ENCODE measurements at places on chromosomes 5 and 9.

- DNase-seq = no peak
Observed at GRCh38 chr5:150106674-150107426, 20.5 kb upstream of the CSF1R start.

DNA sequence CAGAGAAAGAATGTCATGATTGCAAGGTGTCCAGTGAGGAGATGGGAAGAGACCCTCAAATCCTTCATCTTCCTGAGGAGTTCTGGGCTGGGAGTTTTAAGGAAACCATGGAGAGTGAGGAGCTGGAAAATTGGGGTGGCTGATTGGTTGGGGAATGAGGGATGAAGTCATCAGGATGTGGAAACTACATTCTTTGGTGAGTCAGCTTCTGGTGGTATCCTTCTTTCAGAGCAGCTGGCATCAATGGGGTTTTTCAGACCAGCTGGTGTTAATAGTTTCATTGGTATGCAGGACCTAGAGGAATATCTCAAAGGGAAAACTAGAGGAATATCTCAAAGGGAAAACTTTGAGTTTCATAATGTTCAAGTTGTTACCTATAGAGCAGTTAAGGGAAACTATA is 45.2 kb downstream of the RNF180 start:
- no peak for DNase-seq

- DNase-seq = no peak
Observed at GRCh38 chr9:115004545-115004944, 74.2 kb upstream of the TNFSF8 start.

DNA sequence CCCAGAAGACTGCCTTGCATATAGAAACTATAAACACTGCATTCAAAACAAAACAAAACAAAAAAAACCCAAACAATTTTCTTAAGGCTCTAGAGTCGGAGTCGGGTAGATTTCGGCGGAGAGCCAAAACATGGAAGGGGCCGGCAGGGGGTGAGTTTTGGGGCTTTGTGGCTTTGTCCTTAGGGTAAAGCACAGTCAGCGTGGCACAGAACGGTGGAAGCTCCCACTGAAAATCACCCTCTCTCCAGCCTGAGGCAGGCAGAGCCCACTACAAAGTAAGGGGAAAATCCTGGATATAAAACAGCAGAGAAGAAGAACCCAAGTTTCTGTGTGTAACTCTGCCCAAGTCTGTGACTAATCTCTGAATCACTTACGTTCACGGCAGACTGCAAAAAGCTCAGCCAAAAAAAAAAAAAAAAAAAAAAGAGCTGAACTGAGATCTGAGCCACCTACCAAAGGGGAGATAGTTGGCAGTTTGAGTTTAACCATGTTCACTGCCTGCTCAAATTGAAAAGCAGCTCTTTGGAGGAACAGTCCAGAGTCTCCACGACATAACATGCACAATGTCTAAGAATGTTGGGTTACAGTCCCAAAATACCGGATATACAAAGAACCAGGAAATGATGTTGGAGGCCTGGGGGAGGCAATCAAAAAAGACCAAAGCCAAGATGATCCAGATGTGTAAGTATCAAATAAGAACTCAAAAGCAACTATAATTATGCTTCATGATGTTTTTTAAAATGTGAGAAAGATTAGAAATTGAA is 26.6 kb upstream of the OR2K2 start:
- peak; percentile 28 for DNase-seq

- no peak for DNase-seq
Observed at GRCh38 chr9:130110166-130110565, 56.5 kb downstream of the GPR107 start.

- no peak for DNase-seq
Observed at GRCh38 chr5:140588311-140589070, 23.9 kb downstream of the SLC35A4 start.

DNA sequence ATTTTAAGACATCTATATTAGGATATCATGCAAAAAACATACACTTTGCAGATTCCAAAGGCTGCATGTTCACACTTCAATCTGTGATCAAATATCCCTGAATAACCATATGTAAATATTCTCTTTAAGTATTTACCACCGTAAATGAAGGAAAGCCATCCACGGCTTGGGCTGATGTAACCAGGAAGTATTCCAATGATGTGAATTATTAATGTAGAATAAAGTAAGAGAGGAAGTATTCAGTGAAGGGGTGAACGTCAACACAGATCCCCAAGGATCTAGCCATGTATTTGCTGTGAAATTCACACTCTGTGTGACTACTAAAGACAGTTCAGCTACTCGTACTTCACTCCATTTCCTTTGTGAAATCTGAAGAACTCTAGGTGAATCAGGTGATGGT is 75.2 kb downstream of the CDH6 start:
- no peak for DNase-seq

DNA sequence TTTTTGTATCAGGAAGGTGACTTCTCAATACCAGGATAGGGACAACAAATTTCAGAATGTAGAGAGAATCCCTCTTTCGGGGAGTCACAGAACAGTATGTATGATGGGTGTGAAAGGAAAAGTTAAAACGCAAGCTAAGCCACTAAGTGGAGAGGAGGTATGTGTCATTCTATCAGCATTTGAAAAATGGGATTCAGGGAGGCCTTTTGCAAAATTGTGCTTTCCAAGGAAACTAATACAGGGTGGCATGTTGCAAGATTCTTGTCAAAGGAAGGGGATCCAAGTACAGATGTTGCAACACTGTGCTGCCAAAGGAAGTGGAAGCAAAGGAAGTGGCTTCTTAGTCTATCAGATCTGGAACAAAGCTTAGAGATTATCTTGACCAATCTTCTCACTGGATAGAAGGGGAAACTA is 12.6 kb upstream of the TNIP1 start:
- DNase-seq = no peak

GRCh38 chr9:96040591-96041461 is 165.3 kb downstream of the ERCC6L2 start:
- no peak for DNase-seq

DNA sequence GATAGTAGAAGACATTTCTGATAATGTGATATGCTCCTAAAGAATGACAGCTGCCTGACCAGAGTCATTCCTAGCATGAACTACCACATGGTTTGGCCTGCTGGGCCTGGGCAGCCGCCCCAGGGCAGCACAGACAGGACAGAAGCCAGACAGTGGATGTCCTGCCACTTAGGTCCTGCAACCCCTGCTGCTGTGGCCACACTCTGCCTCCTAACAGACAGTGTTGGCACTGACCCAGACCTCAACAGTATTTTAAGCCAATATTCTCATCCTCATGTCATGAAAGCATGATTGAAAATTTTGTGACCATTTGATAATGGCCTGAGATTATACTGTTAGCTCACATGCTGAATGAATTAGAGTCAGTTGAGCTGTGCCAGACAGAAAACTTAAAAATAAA is 15.8 kb downstream of the CENPP start:
- no peak for DNase-seq

GRCh38 chr5:68683632-68684036 is 410.2 kb upstream of the SLC30A5 start:
- no peak for DNase-seq

GRCh38 chr9:112378328-112379176 is 1.4 kb upstream of the HSDL2 start:
- no peak for DNase-seq

DNA sequence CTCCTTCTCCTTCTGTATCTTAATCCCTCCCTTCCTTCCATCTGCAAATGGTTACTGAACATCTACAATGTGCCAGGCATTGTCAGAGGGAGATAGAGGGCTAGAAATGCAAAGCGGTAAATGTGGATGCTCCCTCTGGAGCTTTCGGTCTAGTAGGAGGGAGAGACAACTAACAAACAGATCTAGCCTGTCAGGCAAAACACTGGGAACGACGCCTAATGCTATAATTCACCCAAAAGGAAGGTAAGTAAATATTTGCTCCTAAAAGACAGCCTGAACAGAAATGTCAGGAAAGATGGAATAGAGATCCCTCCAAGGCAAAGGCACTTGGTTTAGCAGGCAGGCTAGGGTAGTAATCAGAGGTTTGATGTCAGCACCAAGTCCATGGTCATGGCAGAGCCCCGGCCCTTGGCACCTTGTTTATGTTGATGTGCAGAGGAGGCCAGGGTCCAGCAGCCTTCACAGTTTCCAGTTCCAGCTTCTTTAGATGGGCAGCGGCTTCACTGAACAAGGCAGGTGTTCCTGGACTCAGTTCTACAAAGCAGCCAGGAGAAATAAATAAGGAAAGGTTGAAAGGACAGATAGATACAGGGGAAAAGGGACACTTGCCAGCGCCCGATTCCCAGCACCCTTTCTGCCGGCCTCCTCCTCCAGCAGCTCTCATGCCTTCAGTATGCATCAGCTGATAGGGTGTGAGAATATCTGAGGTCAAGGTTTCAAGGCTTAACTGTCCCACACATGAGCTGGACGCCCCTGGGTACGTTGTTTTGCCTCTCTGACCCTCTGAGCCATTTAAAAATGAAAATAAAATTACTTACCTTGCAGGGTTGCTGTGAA is 46.5 kb upstream of the FRRS1L start:
- no peak for DNase-seq

GRCh38 chr5:179599100-179599499 is 24.4 kb downstream of the HNRNPH1 start:
- no peak for DNase-seq

GRCh38 chr5:66969484-66969883 is 227.1 kb downstream of the CD180 start:
- DNase-seq = no peak

- no peak for DNase-seq
Observed at GRCh38 chr5:83426855-83427254, 44.7 kb upstream of the VCAN start.

DNA sequence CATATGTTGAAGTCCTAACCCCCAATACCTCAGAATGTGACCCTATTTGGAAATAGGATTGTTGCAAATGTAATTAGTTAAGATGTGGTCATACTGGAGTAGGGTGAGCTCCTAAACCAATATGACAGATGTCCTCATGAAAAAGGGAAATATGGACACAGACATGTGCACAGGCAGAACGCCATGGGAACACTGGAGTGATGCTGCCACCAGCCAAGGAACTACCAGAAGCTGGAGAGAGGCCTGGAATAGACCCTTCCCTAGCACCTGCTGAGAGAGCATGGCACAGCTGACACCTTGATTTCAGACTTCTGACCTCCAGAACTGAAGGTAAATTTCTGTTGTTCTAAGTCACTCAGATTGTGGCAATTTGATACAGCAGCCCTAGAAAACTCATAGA is 110.8 kb downstream of the CTNND2 start:
- no peak for DNase-seq

GRCh38 chr9:81071108-81071507 is 618.2 kb downstream of the TLE1 start:
- no peak for DNase-seq

- no peak for DNase-seq
Observed at GRCh38 chr9:15203581-15203980, 103.4 kb downstream of the TTC39B start.

- no peak for DNase-seq
Observed at GRCh38 chr5:83576341-83576740, 104.8 kb downstream of the VCAN start.

DNA sequence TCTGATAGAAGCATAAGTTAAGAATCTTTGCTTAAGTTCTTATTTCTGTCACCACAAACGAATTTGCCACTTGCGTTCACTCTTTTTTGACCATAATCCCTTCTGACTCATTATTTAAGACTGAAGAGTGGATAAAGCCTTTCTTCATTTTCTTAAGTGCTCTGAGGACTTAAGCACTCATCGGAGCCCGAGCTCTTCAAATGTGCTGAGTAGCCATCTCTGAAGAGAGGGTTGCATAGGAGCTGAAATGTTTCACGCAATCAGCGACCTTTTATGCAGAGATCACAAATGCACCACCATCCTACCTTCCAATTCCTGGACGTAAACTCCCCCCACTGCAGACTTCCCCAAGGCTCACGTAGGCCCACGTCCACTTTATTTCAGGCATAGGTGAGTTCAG is 699.2 kb downstream of the IRX1 start:
- DNase-seq = no peak

- DNase-seq = no peak
Observed at GRCh38 chr9:35818341-35818740, 3.5 kb upstream of the HINT2 start.

- no peak for DNase-seq
Observed at GRCh38 chr9:21871256-21871975, 69.0 kb downstream of the MTAP start.

DNA sequence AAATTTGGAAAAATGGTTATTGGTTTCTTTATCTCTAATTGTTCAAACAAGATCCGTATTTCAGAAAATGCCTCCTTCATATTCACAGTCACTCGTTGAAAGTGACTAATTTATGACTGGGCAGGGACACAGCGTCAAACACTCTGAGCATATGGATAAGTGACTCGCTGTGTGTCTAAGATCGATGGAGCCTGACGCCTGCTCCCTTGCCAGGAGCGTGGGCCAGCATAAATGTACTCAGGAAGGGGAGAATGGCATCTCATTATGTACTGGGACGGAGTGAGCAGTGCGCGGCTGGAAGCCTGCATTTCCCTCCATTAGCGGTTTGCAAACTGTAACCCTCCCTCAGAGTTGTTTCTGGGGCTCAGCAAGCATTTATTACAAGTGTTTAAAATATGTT is 79.8 kb upstream of the CAST start:
- no peak for DNase-seq

GRCh38 chr5:15691521-15691920 is 191.5 kb downstream of the FBXL7 start:
- DNase-seq = no peak

DNA sequence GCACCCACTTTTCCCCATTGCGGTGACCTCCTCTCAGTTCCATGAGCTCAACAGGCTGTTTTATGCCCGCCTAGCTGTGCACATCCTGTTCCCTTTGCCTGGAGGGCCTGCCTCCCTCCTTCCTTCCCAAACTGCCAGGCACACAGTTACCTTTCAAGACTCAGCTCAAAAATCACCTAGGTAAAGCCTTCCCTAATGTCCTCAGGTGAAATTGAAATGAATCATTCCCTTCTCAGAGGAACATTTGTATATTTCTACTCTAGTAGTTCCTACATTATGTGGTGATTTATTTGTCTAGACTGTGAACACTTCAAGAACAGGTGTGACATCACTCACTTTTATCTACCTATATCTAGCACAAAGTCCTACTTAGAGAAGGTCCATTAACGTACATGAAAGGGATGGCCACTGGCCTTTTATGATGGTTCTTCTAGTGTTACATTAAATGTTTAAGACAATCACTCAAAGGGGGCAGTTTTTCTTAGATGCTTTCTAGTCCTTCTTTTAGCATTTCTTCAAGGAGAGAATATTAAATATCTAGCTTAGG is 103.5 kb upstream of the EQTN start:
- DNase-seq = no peak

DNA sequence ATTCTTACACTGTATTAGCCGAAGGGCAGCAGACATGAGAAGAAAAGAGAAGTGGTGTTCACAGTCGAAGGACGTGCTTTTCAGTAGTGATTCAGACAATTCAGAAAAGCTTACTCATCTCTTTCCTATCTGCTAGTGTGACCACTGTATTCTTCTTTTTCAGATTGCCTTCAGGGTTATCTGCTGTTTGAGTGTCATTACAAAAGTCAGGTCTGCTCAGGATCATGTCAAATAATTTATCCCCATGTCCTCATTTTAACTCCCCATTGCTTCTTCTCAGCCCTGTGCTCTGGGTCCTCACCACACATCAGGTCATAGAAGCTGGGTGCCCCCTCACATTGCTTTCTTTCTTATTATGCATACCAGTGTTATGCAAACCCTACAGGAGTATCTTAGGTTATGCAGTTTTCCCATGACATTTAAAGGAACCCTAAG is 394.0 kb downstream of the CETN3 start:
- DNase-seq = no peak

GRCh38 chr9:33418090-33418489 is 15.7 kb upstream of the AQP7 start:
- DNase-seq = no peak

- no peak for DNase-seq
Observed at GRCh38 chr5:81717226-81717625, 33.7 kb downstream of the SSBP2 start.

- DNase-seq = no peak
Observed at GRCh38 chr9:128190516-128191405, 611 bp downstream of the CIZ1 start.
